ENCODE measurements at places on chromosomes 12 and 14.

GRCh38 chr14:64974563-64974962, 2.4 kb upstream of the RAB15 start:
- DNase-seq, result no peak

- no peak for DNase-seq
Measured at GRCh38 chr14:92441751-92442504, 71.7 kb upstream of the RIN3 start.

DNA sequence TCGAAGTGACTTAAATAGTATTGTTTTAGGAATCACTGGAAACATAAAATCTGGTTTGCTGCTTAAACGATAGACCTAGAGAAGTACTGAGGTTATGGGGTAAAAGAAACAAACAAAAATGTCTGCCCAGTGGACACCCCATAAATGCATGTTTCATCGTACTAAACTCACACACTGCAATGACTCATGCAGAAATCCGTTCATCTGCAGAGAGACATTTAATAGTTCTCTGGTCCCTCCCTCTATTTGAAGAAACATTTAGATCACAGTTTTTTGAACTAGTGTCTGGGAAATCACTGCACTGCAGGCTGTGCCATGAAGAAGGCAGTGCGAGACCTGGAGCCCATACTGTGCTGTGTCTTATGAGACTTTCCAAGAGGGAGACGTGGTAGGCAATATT, 25.5 kb downstream of the SLC17A8 start:
- no peak for DNase-seq

DNA sequence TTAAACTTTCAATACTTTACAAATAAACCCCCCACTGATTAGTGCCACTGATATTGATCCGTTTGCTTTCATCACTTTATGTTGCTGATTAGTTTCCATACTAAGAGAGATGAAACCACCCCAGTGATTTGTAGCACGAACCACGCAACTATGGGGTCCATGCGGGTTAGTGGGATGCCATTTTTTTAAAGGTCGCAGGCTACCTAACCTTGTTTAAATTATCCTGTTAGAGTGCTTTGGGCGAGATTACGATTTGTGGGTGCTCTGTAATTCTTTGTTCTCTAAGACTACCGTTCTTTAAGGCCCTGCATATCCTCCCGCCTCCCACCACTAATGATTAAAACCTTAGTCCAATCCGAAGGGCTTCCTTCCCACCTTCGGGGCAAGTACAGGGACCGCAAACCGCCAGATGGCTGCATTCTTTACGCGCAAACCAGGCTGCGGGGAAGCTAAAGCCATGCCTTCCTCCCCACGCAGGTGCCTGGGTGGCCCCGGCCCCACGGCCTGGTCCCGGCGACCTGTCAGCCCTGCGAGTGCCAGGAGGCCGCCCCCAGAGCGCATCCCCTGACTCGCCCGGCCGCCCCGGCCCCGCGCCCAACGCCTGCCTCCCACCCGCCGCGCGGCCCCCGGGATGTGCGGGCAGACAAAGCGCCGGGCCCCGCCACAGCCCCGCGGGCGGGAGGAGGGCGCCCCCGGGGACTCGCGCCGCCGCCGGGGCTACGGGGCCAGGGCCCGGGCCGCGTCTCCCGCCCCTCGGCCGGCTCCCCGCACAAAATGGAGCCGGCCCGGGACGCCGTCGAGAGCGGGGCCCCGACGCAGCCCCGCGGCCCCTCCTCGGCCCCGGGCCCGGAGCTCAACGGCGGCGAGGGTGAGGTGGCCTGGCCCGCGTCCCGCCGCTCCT, 759 bp downstream of the NFYB start:
- peak; percentile 27 for DNase-seq

DNA sequence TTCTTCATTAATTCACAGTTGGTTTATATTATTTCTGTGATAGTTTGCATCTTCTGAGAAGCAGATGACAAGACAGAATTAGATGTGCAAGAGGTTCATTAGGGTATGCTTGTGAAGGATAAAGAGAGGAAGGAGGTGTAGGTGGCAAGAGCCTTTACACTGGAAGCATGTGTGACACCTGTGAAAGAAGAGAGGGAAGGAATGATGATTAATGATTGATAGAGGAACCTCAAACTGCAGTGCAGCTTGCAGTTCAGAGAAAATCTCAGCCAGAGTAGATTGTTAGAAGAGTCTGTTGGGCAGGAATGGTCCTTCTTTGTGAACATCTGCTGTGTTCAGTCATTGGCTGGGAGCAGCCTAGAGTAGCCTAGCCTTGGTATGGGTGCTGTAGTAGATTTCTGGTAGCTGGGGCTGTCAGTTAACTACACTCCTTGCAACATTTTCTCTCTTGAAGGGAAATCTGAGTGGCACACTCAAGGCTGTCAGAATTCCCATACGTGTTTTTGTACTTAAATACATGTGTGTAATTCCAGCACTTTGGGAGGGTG, 9.0 kb downstream of the RCOR1 start:
- no peak for DNase-seq

DNA sequence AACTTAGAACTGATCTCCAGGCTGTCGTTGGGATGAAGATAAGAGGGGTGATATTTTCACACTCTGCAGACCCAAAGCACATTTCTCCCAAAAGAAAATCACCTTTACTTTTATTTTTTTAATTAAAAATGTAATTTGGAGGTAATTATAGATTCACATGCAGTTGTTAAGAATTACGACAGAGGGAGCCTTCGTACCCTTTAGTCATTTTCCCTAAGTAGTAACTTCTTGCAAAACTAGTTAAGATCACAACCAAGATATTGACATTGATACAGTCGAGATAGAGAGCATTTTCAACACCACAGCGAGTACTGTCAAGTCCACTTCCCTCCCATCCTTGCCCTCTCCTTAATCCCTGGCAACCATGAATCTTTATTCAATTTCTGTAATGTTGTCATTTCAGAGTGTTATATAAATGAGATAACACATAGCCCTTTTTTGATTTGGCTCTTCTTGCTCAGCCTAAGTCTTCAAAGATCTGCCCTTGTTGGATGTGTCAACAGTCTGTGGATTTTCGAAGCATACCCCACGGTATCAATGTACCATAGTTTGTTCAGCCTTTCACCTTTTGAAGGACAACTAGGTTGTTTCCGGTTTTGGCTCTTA, 39.6 kb downstream of the DNAH10 start:
- DNase-seq, result no peak

- DNase-seq, result no peak
Measured at GRCh38 chr12:81499809-81500208, 259.3 kb downstream of the PPFIA2 start.

DNA sequence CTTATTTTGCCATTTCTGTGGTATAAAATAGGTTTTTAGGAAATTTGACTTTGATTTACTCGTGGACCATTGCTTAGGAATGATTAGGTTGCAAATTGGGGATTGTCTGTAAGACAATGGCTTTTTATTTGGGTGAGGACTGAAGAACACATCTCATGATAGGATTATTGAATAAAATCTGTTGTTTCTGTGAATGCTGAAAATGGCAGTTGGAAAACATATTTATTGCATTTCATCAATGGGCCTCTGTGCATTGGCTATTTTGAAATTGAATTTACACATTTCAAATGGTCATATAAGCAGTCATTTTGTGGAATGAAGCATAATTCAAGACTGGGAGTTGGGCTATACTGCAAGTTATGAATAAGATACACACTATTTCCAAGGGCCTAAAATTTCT, 46.0 kb downstream of the FGD4 start:
- no peak for DNase-seq

DNA sequence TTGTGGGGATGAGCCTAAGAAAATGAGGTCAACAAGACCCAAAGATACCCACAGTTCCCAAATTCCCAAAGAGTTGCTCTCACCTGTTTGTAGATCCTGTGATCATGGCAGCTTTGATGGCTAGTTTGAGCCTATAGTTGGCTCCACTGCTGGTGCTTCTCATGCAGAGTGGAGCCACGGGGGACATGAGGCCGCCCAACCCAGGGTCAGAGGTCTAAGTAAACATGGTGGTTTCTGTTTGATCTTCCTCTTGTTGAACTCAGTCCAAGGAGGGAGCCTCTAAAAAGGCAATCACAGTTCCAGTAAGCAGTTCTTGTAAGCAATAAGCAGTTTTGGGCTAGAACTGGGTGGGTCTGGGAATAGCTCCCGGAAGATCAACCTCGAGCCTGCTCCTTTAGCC, 125.6 kb upstream of the DHRS4 start:
- no peak for DNase-seq

- no peak for DNase-seq
Measured at GRCh38 chr12:133217219-133217618, 18.5 kb downstream of the ANHX start.

- DNase-seq, result peak; percentile 58
Measured at GRCh38 chr12:108633534-108634248, at the start of gene SELPLG. Gene SELPLG, minus strand, starts transcription at chr12:108633894. Its CDS starts 9,587 bp downstream, at chr12:108624307.
